ENCODE measurements at places on chromosomes 5 and 9. TPM values are rescaled to one million over a fixed set of nuclear protein-coding genes. Genes with fewer than 3 reads are reported as not detected.

The CDH10 gene
- total RNA-seq = 1.2 TPM

The NMUR2 gene
- 0.13 TPM for total RNA-seq

The TPPP gene
- total RNA-seq = 0.30 TPM

The AJM1 gene
- total RNA-seq = 3.0 TPM

The ADGRD2 gene
- total RNA-seq = not detected

The CCDC192 gene
- 0.27 TPM for total RNA-seq

The FBXW11 gene
- 53.5 TPM for total RNA-seq

Data from A375 (cell line).